ENCODE measurements at places on chromosomes 16 and 17.

DNA sequence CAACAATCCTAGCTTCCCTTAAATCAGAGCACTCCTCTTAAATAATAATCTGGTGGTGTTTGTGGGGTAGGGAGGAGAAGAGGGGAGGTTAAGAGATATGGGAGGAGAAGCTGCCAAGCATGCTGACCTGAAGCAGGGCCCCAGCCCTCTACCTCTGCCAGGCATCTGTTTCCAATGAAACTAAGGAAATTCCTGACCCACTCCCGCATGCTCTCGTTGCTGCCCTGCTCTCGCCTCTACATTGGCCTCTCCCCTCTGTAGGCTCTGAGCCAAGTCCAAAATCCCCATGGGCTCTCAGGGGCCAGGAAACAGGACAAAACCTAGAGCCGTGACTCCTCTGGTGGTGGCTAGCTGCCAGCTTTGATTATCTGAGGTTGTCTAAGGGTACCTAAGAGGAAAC is 559.5 kb upstream of the CDH11 start:
- no peak for DNase-seq

GRCh38 chr17:74288785-74289184 is 14.8 kb downstream of the DNAI2 start:
- no peak for DNase-seq

- no peak for DNase-seq
Measured at GRCh38 chr17:76805319-76805718, 62.9 kb upstream of the MGAT5B start.

- DNase-seq = no peak
Measured at GRCh38 chr16:72999541-73000019, 48.3 kb downstream of the ZFHX3 start.

- no peak for DNase-seq
Measured at GRCh38 chr16:67435758-67436164, 4.8 kb downstream of the HSD11B2 start.

- DNase-seq = no peak
Measured at GRCh38 chr16:29014561-29015069, 29.8 kb downstream of the LAT start.

GRCh38 chr16:4900036-4900435 is 36.9 kb downstream of the PPL start:
- DNase-seq = no peak

DNA sequence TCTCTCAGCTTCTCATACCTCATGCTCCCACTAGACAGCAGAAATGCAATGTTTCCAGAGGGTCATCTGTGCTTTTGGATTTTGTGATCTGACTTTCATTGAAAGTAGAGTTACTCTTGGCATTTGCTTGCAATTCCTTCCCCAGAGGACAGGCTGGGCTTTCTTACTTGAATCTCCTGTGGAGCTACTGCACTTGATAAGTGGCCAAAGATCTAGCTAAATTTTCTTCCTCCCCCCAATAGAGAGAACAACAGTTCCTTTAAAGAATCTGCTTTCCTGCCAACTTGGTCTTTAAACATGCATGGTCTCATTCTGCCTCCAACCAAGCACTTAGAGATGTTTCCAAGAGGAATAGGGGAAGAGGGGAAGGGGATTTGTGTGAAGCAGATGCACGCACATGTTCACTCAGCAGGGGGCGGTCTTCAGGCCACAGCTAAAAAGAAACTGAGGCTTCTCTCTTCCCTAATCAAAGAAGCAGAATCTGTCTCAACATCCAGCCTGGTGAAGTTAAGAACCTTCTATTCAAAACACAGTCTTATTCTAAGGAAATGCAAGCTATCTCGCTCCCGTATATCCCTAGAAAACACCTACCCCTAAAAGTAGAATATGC is 229.6 kb downstream of the ZFHX3 start:
- no peak for DNase-seq

DNA sequence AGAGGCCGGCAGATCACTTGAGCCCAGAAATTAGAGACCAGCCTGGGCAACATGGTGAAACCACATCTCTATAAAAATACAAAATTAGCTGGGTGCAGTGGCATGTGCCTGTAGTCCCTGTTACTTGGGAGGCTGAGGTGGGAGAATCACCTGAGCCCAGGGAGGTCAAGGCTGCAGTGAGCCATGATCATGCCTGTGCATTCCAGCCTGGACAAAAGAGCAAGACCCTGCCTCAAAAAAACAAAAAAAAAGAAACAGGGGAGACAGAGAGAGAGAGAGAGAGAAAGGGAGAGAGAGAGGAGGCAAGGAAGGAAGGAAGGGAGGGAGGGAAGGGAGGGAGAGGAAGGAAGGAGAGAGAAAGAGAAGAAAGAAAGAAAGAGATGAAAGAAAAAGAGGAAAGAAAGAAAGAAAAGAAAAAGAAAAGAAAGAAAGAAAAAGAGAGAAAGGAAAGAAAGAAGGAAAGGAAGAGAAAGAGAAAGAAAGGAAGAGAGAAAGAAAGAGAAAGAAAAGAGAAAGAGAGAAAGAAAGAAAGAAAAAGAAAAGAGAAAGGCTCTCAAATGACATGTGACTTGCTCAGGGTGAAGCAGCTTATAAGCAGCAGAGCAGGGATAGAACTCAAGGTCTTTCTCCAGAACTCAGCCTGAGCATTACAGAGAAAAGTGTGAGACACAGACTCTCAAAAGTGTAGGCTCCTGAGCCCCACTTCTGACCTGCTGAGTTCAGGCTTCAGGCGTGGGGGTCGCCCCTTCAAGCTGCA is 15.5 kb downstream of the CX3CL1 start:
- DNase-seq = no peak

DNA sequence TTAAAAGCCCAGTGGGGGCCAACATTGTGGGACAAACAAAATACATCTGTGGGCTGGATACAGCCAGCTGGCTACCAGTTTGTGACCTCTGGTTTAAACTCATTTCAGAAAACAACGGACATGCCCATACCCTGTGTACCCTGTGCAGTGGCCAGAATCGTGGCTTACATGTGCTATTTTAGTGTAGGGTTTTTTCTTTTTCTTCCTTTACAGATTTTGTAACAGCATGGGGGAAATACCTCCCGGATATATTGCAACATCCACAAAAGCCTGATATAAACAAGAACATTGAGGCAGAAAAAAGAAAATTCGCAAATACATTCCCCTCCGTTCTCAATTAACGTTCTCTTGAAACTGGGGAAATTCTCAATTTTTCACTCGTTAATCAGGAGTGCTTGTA is 7.3 kb downstream of the HS3ST4 start:
- DNase-seq = no peak

GRCh38 chr17:40551879-40552768 is 13.1 kb downstream of the CCR7 start:
- DNase-seq = peak; percentile 57

GRCh38 chr16:17211797-17212196 is 259.0 kb downstream of the XYLT1 start:
- no peak for DNase-seq

DNA sequence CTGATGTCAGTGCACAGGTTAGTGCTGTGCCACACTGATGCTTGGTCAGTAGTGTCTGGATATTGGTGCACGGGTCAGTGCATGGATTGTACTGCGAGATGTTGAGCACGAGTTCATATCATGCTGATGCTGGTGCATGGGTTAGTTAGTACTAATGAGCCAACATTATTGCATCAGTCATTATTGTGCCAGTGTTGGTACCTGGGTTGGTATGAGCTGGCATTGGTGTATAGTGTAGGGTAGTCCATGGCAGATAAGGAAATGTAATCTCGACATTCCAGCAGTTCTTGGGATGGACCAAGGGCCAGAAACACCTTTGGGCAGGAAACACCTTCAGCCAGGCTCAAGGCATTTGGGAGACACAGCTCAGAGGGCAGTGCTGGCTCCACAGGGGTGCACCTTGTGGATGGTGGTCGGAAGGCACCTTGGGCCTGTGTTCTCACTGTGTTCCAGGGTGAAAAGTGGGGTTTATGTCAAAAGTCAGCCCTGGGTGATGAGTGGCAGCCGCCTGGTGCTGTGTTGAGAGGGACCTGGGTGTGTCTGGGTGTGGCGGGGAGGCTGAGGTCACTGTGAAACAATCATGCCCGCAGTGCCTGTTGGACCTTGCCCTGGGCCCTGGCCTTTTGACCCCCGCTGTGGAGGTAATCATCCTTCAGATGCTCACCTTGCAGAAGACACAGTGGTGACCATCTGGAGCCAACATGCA is 100.7 kb upstream of the ZNF469 start:
- DNase-seq = no peak

DNA sequence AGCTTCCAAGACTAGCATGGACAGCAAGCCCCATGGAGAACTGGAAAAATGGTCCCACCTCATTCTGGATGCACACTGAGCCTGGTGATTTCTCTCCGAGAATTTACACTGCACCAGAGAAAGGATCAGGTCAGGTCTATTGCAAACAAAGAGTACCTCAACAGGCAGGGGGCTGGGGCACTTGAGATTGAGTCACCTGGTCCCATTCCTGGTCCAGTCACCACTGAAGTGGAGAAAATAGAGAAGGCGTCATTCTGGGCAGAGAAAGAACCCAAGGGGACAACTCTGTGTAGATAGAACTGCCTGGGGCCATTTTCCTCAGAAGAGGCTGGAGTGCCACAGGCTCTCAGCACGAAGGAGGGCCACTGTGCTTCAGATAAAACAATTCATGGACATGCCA is 38.4 kb downstream of the CENPV start:
- no peak for DNase-seq

DNA sequence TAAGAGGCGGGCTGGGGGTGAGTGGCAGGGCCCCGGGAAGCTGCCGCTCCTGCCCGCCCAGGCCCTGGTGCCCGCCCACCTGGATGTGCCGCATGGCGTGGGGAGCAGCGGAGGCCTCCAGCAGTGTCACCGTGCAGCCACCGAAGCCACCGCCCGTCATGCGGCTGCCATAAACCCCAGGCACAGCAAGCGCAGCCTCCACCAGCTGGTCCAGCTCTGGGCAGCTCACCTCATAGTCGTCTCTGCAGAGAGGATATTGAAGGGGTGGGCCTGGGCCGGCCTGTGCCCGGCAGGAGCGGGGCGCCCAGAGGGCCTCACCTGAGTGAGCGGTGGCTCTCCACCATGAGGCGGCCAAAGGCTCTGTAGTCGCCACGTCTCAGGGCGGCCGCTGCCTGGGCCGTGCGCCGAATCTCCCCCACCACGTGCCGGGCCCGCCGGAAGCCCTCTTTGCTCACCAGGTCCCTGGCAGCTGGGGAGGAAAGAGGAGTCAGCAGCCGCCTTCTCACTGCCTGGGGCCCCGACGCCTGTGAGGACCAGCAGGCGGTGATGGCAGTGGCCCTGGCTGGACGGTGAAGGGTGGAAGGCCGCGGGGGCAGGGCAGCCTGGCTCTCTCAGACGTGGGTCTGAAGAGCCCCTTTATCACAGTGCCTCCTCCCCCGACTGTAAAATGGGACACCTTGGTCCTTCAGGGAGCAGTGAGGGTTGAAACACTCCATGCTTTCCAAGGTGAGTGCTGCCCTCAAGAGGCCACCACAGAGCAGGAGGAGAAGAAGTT is 6.7 kb downstream of the GALK1 start:
- no peak for DNase-seq

DNA sequence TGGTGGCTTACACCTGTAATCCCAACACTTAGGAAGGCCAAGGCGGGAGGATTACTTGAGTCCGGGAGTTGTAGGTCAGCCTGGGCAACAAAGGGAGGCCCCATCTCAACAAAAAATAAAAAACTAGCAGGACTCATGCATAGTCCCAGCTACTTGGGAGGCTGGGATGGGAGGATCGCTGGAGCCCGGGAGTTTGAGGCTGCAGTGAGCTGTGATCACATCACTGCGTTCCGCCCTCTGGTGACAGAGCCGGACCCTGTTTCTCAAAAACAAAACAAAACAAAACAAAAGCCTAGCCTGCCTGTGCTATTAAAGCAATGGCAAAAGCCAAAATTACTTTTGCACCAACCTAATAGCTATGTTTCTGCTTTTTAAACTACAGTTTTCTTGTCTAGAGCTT is 1.5 kb downstream of the FCSK start:
- DNase-seq = no peak

- DNase-seq = no peak
Measured at GRCh38 chr16:85316321-85316919, 204.1 kb upstream of the CIBAR2 start.

- no peak for DNase-seq
Measured at GRCh38 chr16:10895053-10895946, 18.3 kb downstream of the CIITA start.

GRCh38 chr17:28201315-28201714 is 117.7 kb upstream of the TMEM97 start:
- no peak for DNase-seq

GRCh38 chr16:79810449-79811189 is 210.1 kb upstream of the MAF start:
- no peak for DNase-seq

DNA sequence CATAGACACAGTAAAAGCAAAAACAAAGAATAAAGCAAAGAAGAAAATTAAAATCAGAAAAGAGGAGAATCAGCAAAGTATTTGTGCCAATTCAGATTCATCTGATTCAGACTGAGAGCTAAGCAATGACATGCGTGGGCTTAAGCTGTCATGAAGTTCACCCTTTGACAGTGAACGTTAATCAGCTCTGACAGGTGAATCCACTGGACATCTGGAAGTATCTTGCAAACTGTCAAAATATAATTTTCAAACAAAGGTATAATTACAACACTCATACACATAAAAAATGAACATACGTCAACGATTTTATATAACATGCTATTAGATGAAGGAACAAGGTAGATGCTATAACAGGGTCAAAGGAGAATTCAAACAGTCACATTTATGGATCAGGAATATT is 596.3 kb upstream of the SALL1 start:
- no peak for DNase-seq

- no peak for DNase-seq
Measured at GRCh38 chr17:78458091-78458490, 79.6 kb downstream of the PGS1 start.

- no peak for DNase-seq
Measured at GRCh38 chr17:27531469-27531961, 75.3 kb downstream of the KSR1 start.

DNA sequence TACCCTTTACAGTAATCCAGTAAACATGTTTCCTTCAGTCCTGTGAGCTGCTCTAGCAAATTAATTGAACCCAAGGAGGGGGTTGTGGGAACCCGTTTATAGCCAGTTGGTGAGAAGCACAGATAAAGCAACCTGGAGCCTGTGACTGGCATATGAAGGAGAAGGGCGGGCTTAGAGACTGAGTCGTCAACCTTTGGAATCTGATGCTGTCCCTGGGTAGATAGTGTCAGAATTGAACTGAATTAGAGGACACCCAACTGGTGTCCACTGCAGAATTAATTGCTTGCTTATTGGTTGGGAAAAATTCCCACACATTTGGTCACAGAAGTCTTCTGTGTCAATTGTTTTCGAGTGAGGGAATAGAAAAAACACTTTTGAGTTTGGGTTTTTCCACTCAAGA is 12.8 kb upstream of the RSKR start:
- no peak for DNase-seq

- no peak for DNase-seq
Measured at GRCh38 chr16:787978-788398, at the start of gene RPUSD1. Gene RPUSD1, minus strand, starts transcription at chr16:788381. Its CDS starts 644 bp downstream, at chr16:787737.

GRCh38 chr16:55656691-55657092 is 904 bp downstream of the SLC6A2 start:
- no peak for DNase-seq

GRCh38 chr17:73232587-73233373 is 28.9 kb downstream of the CPSF4L start:
- DNase-seq = no peak

- DNase-seq = no peak
Measured at GRCh38 chr16:77443357-77444146, 8.7 kb upstream of the ADAMTS18 start.

GRCh38 chr17:76716146-76716838 is 5.5 kb upstream of the MXRA7 start:
- DNase-seq = peak; percentile 70
